ENCODE measurements at places on chromosomes 13 and 19.

- no peak for DNase-seq
These were observed 37.8 kb downstream of the SMARCA4 start for GRCh38 chr19:10998666-10999065.

- no peak for DNase-seq
These were observed 5.5 kb upstream of the ACP7 start for GRCh38 chr19:39078436-39079200.

- no peak for DNase-seq
These were observed 525 bp downstream of the CARS2 start for GRCh38 chr13:110705356-110705825.

GRCh38 chr19:42252365-42253244 lies 2.3 kb downstream of the ERF start:
- no peak for DNase-seq
